ENCODE measurements at places on chromosomes 16 and 17.

- peak; percentile 41 for DNase-seq
Observed at GRCh38 chr17:4163951-4164350, 21.0 kb downstream of the CYB5D2 start.

DNA sequence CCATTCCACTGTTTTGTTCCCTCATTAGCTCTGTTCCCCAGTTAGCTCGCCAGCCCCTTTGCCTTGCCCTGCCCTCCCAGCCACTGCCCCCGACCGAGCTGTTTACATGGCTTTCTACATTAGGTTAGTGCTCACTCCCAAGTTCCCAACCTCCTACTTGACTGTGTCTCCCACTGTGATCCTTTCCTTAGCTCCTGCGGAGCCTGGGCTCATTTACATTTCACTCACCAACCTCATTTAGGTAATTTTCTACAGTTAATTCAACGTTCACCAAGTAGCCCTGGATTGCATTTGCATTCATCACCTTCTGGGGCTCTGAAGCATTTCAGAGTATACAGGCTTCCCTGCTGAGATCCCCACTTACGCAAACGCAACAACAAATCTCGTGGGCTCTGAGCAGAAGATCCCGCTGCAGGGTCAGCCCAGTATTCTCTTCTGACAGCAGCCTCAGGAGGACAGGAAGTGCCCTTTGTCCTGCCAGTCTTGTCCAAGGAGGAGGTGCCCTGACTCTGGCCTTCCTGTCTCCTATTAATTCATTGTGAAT, 325.8 kb upstream of the CCL2 start:
- no peak for DNase-seq

DNA sequence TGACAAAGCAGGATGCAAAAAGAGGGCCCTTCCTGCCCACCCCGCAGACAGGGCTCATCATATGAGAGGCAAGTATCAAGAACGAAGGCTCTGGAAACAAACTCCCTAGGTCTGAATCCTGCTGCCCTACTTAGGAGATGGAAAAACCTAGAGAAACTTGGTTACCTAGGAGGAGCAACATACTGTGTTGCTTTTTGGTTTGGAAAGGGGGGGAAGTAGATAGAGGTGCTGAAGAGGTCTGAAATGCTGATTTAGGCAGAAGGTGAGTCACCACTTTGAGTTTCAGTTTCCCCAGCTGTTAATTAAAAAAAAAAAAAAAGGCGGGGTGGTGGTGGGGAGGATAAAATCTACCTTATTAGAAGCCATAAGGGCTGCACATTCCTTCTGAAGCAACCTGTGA, 1.5 kb downstream of the N4BP1 start:
- no peak for DNase-seq

DNA sequence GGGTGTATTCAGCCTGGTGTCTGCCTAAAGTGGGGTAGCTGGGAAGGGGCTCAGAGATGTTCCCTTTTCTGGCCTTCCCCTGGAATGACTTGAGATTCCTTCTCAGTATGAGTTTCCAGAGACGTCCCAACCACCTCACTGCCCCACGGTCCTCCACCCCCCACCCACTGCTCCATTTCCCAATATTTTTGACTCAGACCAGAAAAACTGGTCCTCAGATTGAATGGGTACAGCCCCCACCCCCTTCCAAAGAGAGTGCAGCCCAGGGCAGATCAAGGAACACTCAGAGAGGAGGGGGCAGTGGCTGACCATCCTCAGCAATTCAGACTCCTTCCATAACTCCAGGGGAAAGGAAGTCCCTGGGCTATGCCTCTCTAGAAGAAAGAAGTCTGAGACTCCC, 3.2 kb downstream of the ACLY start:
- no peak for DNase-seq

GRCh38 chr17:36723459-36724025, 122.2 kb downstream of the MRM1 start:
- DNase-seq, result no peak

DNA sequence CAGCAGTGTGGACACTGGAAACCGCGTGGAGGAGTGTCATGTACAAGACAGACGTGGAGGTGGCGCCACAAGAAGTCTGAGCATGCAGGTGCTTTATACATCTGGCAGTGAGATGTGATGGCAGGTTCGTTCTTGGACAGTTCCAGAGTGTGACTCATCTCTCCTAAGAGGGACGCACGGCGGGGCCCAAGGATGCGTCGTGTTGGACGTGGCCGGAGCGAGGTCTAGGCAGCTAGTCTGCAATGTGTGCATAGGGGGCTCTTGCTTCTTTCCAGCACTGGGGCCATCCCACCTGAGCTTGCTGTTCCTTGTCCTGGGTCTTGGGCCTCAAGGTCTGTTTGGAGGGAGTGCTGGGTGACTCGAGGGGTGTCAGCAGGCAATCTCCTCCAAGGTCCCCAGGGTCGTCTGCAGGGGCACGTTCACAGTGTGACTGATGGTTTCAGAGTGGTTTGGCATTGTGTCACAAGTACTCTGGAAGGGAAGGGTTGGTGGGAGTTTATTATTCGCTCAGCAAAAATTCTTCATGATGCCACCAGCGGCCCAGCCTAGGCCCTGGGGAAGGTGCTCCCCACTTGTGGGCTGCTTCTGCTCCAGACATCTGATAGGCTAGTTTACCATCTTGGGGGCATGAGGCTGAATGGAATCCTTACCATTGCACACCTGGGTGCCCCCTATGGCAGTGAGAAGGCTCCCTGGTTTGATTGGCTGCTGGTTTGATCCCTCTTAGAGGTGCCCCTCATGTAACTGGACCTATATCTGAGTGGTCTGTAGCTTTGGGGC, 22.1 kb downstream of the SPACA3 start:
- peak; percentile 21 for DNase-seq

GRCh38 chr16:87017371-87018012, 299.7 kb downstream of the C16orf95 start:
- peak; percentile 83 for DNase-seq

DNA sequence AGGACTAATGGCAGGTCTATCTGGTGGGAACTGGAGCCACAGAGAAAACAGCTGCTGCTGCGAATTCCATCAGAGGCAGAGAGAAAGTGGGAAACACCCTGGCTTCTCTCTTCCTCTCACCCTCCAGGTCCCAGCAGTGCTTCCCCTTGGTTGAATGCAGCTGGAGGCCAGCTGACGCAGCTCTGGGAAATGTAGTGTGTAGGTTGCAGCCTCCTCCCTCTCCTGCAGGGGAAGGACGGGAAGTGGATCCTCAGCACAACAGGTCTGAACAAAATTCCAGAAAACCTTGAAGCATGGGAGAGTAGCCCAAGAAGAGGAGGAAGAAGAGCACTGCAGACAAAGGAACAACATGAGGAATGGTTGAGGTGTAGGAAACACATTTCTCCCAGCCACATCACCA, 67.8 kb upstream of the MMP2 start:
- DNase-seq, result no peak

GRCh38 chr17:7215652-7216180, 3.9 kb downstream of the DLG4 start:
- DNase-seq, result no peak

GRCh38 chr17:20930081-20930760, 112.6 kb downstream of the USP22 start:
- no peak for DNase-seq

DNA sequence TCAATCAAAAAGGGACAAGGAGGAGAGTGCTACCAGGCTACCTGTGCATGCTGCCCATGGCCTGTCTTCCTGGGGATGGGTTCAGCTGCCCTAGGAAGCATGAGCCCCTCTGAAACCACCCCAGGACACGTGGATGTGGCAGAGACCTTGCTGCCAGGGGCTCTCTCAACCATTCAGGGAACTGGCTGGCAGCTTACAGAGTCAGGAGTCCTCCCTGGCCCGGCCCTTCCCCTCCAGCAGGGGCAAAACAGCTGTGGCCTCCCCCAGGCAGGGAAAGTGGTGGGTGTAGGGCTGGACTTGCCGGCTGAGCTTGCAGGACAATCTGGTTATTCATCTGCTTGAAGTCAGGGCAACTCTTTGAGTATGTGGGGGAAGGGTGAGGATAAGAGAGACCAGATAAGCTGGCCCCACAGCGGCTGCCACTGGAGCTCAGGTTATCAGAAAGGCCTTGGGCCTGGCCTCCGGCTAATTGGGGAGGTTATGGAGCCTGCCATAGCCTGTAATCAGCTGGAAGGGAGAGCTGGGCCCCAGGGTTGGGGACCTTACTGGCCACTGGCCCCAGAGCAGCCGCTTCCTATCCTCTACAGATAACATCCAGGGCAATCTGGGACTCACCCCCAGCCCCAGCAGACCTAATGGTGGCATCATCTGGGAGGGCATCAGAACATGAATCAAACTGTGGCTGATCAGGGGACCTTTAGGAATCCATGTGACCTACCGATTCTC, 5.6 kb upstream of the TBX2 start:
- no peak for DNase-seq

DNA sequence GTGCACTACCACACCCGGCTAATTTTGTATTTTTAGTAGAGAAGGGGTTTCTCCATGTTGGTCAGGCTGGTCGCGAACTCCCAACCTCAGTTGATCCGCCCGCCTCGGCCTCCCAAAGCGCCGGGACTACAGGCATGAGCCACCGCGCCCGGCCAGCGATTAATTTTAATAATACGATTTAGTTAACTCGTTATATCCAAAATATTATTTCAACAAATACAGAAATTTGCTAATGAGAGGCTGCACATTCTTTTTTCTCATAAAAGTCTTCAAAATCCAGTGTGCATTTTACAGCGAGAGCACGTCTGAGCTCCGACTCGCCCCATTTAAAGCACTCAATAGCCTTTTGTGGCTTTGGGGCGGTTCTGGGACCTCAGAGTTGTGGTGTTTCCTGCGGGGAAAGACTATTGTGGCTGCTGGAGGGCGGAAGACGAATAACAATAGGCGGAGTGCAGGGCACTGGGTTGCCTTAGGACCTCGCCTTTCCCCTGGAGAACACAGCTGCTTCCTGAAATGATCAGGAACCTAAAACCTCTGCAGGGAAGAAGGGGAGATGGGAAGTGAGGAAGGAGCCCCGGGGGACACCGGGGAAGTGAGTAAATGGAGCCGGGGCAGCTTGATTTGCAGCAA, 2.9 kb upstream of the ZSCAN10 start:
- no peak for DNase-seq
